Activated CD4-positive, alpha-beta T cell treated with anti-CD3 and anti-CD28 coated beads, Interleukin-2, Interleukin-4, amounts not matched to agents 100 ng/mL and 50 ng/mL, durations not matched to agents 16 hours and 8 hours (primary cell): ENCODE measurements at places on chromosomes 3 and 15.
A peak's percentile ranks its signal among the peaks of the same experiment; 100 is the strongest.

DNA sequence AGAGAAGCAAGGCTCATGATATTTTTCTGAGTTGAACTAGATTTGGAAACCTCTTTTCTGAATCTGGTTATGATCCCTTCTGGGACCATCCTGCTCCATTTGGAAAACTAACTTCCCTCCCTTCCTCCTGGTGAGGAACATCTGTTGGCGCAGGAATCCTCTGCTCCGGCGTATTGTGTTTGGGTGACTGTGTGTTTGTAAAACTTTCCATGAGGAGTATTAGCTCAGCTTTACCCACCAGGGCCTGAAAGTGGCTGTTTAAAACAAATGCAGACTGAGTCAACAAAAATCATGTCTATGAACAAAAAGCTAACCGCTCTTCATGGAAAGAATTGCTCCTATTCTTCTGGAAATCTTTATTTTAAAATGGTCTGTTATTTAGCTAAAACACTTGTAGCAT is 17.7 kb downstream of the STARD9 start:
- no peak for DNase-seq

DNA sequence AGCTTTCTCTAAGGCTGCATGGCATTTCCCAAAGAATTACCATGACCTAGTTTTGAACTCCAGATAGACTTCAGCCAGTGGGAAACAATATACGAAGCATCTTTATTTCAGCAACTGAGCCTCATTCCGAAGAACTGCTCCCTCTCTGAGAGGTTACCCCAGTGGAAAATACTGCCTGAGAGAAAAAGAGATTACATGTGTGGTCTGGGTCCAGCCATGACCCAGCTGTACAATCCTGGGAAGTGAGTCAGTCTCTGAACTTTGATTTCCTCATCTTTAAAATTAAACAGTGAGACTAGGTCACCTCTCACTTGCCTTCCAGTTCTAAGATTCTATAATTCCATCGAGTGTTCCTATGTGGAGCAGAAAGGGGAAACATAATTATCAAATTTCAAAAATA is 42.4 kb downstream of the TNIK start:
- no peak for DNase-seq

- DNase-seq, result no peak
These were observed 116.9 kb downstream of the GABRG3 start for GRCh38 chr15:27087651-27088583.

DNA sequence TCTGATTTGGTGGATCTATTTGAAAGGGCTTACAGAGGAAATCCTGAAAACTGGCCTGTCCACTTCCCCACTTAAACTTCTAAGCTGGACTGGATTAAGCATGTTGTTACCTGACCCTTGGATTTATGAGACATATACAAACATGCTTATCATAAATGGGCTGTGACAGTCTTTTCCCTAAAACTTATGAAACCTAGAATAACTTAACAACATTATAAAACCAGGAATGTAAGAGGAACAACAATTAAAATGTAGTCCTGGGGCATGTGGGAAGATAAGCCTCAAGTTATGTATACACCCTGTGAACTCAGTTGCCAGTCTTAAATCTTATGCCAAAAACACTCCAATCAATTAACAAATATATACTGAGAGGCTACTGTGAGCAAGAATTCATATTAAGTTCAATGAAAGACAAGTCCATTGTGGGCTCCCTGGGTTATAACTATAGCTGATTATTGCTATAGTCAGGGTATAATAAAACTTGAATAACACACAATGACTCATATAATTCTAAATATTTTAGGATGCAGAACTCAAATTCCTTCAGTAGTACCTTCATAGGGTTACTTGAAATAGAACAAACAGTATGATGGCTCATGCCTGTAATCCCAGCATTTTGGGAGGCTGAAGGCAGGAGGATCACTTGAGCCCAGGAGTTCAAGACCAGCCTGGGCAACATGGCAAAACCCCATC is 87.2 kb upstream of the PPIB start:
- no peak for DNase-seq

DNA sequence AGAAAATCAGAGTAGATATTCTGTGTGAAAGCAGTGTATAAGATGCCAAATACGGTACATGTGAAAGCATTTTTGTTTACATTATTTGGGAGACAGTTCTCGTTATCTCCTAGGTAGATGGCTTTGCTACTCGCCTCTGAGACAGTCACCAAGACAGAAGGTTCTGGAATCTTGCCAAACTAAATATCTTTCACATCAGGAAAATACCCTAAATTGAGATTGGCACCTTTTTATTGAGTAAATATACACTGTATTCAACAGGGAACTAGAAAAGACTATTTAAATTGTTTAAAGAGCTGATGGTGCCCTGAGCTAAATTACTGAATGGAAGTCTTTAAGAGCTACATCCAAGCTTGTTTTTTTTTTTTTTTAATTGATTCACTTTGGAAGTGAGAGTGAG is 3.4 kb downstream of the FGD5 start:
- no peak for DNase-seq

DNA sequence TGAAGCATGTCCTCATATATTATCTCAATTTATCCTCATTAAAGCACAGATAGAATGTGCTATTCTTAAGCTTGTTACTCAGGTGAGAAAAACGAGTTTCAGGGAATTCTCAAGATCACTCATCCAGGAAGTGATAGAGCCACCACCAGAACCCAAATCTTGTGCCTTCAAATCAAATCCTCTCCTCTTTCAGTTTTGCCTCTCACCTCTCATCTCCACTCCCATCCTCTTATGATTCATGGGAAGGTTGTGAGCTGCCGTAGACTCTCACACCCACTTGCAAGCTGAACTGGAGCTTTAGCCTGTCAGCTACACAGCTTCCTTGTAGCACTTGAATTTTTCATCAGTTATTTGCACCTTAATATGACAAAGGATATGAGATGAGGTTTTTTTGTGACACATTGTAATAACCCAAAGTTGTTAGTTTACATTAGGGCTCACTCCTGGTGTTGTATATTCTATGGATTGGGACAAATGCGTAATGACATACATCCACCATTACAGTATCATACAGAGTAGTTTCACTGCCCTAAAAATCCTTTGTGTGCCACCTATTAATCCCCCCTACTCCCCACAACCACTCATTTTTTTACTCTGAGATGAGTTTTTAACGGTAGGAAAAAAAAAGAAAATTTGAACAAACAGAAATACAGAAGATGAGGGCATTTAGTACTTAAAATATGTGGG is 25.7 kb downstream of the GPR15 start:
- DNase-seq, result peak; percentile 93

GRCh38 chr3:100245136-100245535 is 15.7 kb upstream of the TBC1D23 start:
- no peak for DNase-seq

GRCh38 chr3:22960105-22960984 is 242.8 kb upstream of the UBE2E2 start:
- peak; percentile 2 for DNase-seq

GRCh38 chr3:126155819-126156218 is 24.6 kb downstream of the ALDH1L1 start:
- DNase-seq, result no peak

DNA sequence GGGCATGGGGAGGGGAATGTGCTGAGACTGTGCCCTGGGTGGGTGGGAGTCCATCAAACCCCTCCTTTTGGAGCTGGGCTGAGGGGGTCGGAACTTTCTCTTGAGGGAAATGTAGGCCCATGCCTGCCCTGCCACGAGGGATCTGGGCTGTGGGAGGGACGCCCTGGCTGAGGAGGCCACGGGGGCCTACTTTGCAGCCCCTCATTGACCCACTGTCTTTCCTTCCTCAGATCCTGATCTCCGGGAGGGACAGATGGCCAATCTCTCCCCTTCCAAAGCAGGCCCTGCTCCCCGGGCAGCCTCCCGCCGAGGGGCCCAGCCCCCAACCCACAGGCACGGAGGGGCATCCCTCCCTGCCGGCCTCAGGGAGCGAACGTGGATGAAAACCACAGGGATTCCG is 25.3 kb downstream of the LOXL1 start:
- DNase-seq, result no peak

GRCh38 chr3:145578471-145578870 is 582.5 kb downstream of the PLOD2 start:
- DNase-seq, result no peak

- no peak for DNase-seq
These were observed 41.2 kb downstream of the TRAT1 start for GRCh38 chr3:108863799-108864135.

GRCh38 chr3:128007033-128007424 is 45.2 kb upstream of the SEC61A1 start:
- no peak for DNase-seq

- no peak for DNase-seq
These were observed 349.4 kb downstream of the CLSTN2 start for GRCh38 chr3:140284372-140284771.

DNA sequence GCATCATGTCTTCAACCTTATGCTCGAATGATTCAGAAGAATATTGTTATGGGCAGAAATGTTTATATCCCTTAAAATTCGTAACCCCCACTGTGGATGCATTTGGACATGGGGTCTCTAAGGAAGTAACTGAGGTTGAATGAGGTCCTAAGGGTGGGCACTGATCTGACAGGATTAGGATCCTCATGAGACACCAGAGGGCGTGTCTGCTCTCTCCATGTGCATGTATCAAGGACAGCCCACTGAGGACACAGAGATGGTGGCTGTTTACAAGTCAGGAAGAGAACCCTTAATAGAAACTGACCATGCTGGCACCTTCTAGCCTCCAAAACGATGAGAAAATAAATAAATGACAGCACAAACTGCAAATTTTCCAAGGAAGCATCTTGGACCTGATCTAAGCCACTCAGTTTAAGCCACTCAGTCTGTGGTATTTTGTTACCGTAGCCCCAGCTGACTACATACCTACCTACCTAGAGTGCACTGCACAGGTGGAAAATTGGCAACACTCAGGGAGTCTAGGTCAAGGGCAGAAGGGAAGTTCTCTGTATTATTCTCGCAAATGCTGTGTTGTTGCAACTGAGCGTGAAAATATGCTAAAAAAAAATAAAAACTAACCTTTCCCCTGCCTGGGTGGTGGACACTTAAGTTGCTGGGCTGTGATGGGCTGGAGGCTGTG is 126.6 kb downstream of the TJP1 start:
- no peak for DNase-seq

GRCh38 chr3:24199300-24199699 is 254.2 kb downstream of the NR1D2 start:
- no peak for DNase-seq

DNA sequence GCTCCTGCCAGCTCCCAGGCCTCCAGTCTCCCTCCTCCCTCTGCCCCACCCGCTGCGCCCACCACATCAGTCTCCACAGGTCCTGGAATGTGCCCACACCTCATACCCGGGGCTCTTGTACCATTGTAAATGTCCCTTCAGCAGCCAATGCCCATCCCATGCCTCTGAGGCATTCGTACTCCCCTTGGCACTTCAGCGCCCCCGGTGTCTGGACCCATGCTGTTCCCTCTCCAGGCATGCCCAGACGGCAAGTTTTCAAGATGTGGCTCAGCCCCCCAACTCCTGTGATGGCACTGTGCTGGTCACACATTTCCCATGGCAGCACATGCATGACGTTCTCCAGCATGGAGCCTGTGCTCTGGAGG is 13.3 kb downstream of the PLXND1 start:
- peak; percentile 12 for DNase-seq

DNA sequence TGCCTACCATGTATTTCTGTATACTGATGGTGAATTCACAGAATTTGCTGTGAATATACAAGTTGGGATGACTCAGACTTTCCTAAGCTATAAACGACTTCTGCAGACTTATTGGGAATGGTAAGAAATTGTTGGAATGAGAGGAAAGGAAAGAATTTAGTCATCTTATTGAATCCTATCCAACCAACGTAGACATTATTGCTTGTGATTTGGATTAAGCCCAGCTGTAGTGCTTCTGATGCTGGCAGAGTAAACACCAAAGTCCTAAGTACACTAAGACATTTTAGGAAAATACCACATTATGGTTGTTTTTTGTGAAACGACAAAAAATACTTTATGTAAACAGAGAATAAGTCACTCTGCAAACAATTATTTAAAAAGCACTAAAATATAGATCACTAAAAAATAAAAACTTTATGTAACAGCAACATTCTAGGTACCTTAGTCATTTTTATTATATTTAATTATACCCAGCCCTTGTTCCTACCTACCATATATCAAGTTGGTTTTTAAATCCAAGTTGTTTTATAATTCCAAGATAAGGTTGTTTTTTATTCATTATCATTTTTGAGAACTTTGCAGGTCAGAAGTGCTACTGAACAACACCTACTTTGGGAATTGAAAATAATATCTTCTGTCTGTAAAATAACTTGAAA is 99.2 kb upstream of the MLF1 start:
- no peak for DNase-seq

DNA sequence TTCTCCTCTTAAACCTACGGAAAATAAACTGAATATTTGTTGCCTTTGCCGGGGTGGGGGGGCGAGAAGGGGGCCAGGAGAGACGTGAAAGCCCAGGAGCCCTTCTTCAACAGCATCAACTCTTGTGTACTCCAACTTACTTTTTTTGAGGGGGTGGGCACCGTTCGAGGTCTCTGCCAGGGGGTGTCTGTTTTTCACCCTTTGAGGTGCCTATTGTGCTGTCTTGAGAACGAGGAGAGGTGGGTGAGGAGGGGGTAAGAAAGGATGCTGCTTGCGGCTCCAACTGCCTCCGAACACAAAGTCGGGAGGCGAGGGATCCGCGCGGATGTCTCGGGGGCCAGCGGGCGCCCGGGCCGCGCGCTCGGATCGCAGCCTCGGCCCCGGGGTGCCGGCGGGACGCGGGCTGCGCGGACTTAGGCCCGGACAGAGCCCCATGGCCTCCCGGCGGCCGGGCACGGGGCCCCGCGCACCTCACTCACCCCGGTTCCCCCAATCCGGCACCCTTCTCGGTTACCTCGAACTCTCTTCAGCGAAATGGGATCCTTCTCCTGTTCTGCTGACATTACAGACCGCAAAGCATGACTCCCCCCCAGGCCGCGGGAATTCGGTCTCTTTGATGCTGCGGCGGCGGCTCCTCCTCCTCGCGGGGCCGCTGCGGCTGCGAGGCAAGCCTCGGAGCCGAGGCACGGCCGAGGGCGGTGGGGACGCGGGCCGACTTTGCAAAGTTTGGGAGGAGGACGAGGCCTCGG is 650 bp downstream of the PYGO1 start:
- DNase-seq, result no peak

GRCh38 chr15:83275412-83275811 is 9.1 kb downstream of the BNC1 start:
- no peak for DNase-seq
